ENCODE measurements at places on chromosomes 5 and 9. TPM values are rescaled to one million over a fixed set of nuclear protein-coding genes. Genes with fewer than 3 reads are reported as not detected.

The ROR2 gene
- total RNA-seq, result 3.5 TPM

- DNase-seq, result no peak
Observed at GRCh38 chr5:160029004-160029403, 20.1 kb downstream of the TTC1 start.

- DNase-seq, result no peak
Observed at GRCh38 chr5:171131497-171131896, 177.6 kb upstream of the TLX3 start.

DNA sequence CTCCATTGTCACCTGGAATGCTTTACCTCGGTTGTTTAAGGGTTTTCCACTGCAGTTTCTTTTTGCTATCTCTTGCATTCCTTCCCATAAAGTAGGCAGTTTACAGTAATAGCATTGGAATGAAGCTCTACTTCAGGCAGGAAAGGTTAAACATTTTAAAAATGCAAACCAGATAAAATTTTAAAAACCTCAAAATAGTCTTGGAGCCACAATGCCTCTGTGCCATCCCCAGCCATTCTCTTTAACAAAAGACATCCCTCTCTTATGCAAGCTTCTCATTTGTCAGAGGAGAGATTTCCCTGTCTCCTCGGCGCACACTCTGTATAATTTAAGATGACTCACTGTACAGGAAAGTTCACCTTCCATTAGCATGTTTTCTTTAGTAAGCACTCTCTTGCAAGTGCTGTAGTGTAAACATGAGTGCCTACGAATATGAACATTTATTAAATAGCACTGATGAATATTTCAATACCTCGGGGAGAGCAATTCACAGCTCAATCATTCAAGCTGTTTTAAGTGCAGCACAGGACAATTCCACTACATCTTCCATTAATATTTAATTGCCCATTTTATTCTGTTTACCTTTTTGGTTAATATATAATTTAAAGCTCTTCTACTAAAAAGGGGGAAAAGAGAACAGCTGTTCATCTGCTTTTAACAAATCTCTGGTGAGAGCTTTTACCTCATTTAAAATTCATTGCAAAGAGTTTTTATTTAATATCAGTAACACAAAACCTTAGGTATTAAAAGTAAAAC lies 343.6 kb downstream of the SPATA31D1 start:
- no peak for DNase-seq

- no peak for DNase-seq
Observed at GRCh38 chr9:134502809-134503211, 138.8 kb upstream of the COL5A1 start.

The PCDHGA3 gene
- 1.4 TPM for total RNA-seq

DNA sequence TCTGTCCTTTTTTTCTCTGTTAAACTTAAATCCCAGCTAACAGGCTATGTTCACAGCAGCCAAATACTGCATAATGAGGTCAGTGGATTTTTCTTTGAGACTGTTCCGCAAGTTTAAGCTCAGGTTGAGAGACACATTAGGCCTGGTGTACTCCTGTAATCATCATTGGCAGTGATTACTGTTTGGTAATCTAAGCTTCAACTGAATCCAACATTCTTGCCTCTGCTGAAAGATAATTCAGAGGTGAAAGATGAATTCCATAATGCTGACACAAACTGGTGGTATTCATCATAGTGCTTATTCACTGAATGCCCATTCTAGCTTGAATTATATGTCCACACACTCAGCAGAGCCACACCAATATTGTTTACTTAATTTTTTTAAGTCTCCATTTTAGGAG lies 108.5 kb downstream of the NFIB start:
- DNase-seq, result no peak

DNA sequence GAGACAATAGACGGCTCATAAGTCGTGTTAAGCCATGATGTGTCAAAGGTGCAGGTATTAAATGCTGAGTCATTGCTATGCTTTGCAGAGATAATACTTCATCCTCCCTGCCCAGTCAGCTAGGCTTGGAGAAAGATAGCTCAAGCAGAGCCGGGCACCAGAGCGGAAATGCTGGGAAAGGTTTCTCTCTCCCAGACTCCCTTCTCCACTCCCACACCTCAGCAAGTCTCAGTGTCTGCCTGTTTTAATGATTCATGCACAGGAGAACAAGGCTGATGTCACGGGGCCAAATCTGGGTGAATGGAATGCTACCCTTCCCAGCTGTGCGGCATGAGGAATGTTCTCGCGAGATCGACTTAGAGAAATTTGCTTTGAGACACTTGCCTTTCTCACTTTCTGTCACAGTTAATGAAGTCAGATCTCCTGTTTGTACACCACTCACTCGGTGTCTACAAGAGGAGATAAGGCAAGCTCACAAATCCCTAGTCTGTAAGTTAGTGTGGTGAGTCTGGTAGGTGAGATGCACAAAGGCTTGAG lies 204.4 kb downstream of the EFNA5 start:
- DNase-seq, result no peak

DNA sequence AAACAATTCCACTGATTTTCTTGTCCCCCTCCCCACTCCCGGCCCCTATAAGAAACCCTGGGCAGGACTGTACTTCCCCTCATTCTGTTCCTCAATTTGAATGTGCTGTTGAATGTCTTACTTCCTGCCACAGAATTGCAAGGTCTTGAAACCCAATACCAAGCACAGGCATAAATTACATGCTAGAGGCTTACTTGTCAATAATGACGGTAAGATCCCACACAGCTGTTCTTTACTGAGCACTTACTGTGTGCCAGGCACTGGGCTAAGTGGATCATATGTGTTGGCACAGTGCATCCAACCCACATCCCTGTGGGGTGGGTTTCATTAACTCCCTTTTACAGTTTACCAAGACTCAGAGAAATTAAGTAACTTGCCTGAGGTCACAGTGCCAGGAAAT lies 63.4 kb downstream of the MVB12B start:
- no peak for DNase-seq

GRCh38 chr5:172691886-172692285 lies 50.8 kb downstream of the NEURL1B start:
- DNase-seq, result no peak

The GABRA6 gene
- not detected for total RNA-seq

GRCh38 chr9:68560071-68560844 lies 19.6 kb upstream of the TMEM252 start:
- peak; percentile 63 for DNase-seq

- DNase-seq, result no peak
Observed at GRCh38 chr5:10331341-10331796, 22.1 kb upstream of the MARCHF6 start.

DNA sequence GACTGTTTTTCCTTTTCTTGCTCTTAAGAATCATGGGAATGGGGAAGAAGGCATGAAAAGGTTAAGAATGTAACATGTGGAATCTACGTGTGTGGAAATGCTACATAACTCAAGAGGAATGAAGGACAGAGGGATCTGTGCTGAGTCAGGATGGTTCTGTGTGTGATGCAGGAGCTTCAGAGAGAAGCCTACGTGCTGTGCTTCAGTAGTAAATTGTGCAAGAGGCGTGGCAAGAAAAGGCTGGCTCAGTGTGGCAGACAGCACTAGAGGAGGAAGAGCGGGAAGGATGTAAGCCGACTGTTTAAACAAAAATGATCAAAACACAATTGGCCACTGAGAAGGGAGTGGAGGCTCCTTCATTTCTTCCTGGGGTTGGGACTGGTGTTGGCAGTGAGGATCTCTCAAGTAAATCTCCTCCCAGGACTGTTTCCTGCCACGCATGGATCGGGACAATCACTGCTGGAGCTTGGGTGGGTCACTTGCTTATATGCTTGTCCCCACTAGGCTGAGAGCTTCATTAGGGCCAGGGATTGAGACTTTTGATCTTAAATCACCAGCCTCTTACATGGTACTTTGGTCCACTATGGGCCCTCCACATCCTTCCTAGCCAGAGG lies 59.4 kb upstream of the BASP1 start:
- peak; percentile 8 for DNase-seq

GRCh38 chr9:3733039-3733408 lies 207.2 kb upstream of the RFX3 start:
- DNase-seq, result no peak

GRCh38 chr9:127567035-127567729 lies 44.9 kb upstream of the STXBP1 start:
- peak; percentile 36 for DNase-seq

GRCh38 chr5:68749631-68750030 lies 344.2 kb upstream of the SLC30A5 start:
- DNase-seq, result no peak

The PCDHB7 gene
- 4.6 TPM for total RNA-seq

DNA sequence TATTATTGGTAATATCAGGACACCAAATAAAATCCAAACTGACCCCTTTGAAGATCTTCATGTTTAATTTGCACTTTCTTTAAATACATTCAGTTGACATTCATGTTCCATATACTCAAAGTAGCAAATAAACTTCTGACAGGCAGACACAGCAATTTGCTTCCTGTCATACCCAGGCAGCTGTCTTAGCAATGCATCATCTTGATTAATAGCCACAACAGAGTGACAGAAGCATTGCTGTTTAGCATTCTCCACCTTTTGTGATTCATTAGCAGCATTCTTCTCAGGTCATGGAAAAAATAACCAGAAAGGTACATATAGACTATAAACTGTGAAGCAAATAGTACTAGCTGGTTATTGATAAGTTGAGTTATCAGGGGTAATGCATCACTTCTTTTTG lies 366.8 kb downstream of the CYLC2 start:
- DNase-seq, result no peak

GRCh38 chr9:20980832-20981455 lies 50.5 kb downstream of the HACD4 start:
- no peak for DNase-seq

All from endothelial cell (in vitro differentiated cells).